ENCODE measurements at places on chromosomes 7 and 10.

- no peak for DNase-seq
Measured at GRCh38 chr10:14712991-14713424, 61.7 kb downstream of the FAM107B start.

DNA sequence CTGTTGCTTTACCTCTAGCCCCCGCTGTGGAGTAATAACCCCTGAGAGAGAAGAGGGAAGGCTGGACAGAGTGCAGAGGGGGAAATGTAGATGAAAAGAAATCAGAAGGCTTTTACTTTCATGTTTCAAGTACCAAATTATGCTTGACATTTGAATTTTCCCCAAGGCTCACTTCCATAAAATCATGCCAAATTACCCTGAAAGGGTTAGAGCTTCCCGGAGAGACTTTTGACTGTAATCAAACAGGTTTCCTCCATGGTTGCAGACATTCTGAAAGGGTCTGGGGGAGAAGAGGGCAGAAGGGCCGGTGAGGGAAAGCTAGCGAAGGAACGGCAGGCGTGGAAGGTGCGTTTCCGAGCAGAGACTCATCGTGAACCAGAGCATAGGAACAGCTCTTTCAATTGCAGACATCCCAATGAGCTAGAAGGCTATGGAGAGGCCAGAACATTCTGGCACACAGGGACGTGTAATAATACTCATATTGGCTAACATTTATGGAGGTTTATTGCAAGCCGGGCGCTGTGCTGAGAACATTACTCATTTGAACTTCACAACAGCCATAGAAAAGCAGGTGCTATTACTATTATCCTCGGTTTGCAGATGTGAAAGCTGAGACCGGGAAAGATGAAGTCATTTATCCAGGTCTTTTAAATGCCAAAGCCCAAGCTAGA is 620.8 kb upstream of the AUTS2 start:
- DNase-seq: no peak

- no peak for DNase-seq
Measured at GRCh38 chr7:112897839-112898431, 107.7 kb upstream of the TMEM168 start.

DNA sequence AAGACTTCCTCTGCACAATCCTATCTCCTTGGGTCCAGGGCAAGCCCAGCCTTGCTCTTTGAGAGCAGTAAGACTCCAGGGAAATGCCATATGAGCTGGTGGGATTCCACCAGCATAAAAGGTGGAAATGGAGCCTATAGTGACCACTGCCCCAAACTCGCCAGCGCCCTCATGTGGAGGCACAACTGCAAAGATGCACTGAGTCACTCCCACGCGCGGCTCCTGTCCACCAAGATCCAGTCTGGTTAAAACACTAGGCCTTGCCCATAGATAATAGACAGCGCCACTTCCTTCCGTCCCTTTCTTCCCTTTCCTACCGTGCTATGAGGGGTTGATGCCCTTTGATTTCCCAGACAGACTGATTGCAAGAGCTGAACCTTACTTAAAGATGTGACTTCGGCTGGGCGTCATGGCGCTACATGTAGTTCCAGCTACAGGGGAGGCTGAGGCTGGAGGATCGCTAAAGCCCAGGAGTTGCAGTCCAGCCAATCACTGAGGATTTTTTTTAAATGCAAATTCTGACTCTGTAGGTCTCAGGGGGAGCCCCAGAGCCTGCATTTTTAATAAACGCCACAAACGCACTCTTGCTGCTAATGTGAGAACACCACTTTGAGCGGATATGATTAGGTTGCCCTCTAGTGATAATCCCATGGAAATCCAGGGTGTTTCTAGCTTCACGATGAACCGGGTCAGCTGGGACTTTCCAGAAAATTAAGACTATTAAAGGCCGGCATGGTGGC is 136.5 kb downstream of the EPC1 start:
- peak; percentile 27 for DNase-seq

DNA sequence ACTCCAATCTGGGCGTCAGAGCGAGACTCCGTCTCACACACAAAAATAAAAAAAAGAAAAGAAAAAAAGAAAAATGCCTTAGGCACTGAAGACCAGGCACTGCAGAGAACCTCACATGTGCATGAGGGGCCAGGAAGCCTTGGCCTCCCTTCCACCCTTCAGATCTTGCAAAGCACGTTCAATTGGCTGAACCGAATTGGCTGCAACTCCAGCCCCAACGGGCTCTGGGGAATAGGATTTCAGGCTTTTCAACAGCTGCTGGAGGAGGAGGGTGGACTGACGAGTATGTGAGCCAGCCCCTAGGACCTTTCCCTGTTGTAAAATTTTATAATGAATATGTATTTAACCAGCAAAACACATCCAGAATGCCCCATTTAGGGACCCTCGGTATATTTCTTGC is 16.7 kb downstream of the TMEM120A start:
- no peak for DNase-seq

DNA sequence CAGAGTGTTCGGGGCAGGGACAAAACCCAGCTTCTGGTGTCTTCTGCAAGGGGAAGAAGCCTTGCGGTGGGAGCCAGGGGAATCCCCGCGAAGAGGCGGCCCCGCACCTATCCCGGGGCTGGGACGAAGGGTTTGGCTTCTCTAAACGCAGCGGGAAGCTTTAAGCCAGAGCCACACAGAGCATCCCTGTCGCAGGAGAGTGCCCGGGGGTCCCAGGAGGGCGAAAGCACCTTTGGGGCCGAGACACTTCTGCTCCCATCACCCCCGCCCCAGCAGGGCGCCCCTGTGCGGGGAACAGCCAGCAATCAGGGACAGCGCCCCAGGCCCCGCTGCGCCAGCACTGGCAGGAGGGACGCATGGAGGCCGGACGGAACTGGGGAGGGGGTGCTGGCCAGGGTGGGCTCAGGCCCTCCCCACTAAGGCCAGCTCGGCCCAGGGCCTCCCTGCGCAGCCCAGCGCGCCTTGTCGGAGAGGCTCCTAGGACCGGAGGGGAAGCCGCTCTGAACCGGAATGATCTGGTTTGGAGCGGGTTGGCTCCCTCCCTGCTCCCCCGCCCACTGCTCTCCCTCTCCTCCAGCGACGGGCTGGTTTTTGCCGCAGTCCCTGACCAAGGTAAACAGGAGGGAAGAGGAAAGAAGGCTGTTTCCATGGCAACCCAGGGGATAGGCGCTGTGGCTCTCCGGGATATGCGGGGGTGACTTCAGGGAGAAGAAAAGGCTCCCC is 63.9 kb downstream of the TMEM209 start:
- peak; percentile 52 for DNase-seq

DNA sequence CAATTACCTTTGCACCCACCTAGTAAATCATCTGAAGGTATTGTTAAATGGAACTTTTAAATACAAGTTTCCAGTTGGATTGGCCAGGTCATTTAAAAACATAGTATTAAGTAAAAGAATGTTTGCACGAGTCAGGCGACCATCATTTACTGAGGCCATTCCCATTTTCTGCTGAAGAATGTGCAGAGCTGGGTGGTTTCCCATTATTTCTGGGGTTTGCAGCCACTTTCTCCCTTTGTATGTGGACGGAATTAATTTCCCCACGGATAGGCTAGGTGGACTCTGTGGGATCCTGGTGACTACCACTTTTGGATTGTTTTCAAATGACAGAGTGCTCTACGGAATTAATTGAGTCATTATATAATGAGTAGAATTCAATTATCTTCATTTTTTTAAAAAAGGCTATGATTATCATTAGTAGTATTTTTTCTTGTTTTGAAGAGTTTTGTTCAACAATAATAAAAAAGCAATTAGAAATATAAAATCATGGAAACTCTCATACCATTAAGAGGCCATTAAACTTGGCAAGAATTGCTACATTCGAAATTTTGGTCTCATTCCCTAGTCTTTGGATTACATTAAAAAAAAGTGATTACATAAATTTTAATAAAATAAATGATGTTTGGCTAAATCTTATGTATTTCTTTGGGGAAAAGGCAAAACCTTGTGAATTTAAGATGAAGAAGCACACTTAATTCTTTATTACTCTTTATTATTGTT is 120.4 kb upstream of the FZD8 start:
- DNase-seq: no peak

DNA sequence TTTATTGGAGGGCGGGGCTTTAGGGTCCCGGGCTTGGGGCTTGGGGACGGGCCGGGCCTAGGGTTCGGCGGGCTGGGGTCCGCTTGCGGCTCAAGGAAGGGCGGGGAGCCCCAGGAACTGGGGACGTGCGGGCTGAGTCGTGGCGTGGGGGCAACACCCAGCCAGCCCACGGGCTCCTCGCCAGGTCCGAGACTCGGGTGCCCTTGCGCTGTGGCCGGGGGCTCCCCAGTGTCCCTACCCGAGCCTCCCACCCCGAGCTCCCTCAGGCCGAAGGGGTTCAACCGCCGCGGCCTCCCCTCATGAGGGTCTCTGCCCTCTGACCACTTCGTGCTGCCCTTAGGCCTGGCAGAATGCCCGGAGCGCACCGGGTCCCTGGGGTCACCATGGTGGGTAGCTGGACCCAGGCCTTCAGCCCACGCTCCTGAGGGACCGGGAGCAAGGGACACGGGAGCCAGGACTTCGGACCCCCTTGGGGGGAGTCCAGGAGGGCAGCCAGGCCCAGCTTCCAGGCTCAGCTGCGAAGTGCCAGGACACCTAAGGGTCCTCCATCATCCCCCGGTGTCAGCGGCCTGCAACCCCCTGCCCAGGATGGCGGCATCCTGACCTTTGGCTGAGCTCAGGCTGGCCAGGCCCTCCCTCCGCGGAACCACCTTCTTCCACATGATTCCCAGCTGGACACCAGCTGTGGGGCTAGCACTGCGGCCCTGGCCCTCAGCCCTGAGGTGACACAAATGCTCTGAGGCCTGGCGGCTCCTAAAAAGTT is 524 bp upstream of the FUOM start:
- no peak for DNase-seq
